ENCODE measurements at places on chromosomes 3 and 15. TPM values are rescaled to one million over a fixed set of nuclear protein-coding genes. Genes with fewer than 3 reads are reported as not detected.

DNA sequence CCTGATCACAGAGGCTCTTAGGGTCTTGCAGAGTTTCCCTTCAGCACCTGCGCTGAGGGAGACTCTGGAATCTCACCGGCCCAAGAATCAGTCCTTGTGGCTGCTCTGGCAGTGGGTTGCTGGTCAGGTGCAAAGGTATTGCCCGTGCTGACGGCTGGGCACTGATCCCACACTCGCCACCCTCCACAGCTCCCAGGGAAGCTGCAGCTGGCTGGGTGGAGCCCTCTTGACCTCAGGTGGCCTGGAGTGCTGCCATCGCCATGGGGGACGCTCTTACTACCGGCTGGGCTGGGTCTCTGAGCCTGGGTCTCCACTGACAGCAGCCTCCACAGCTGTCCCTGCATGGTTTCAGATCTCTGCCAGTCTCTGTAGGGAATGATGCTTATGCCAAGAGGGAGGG, 52.6 kb upstream of the EPHB3 start:
- no peak for DNase-seq

DNA sequence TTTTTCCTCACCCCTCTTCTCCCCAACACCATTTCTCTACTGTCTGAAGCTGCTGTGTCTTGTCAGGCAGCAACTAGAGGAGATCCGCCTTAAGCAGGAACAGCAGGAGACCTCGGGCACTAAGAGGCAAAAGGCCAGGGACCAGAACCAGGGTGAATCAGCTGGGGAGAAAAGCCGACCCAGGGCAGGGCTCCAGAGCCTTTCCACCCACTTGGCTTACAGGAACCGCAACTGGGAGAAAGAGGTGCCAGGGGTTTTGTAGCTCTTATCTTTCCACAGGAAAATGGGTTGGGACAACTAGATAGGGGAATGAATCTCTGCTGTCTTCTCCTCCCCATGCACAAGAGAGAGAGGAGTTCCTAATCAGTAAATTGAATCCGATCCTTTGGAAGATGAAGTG, 3.0 kb upstream of the NGRN start:
- DNase-seq, result no peak

DNA sequence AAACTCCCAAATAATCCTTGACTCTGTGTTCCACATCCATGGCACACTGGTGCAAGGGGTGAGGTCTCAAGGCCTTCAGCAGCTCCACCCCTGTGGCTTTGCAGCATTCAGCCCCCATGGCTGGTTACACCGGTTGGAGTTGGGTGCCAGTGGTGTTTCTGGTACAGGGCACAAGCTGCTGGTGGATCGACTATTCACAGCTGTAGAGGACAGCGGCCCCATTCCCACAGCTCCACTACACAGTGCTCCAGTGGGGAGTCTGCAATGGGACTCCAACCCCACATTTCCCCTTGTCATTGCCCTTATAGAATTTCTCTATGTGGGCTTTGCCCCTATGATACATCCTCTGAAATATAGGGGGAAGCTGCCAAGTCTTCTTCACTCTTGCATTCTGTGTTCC, 64.3 kb upstream of the SGO1 start:
- no peak for DNase-seq

DNA sequence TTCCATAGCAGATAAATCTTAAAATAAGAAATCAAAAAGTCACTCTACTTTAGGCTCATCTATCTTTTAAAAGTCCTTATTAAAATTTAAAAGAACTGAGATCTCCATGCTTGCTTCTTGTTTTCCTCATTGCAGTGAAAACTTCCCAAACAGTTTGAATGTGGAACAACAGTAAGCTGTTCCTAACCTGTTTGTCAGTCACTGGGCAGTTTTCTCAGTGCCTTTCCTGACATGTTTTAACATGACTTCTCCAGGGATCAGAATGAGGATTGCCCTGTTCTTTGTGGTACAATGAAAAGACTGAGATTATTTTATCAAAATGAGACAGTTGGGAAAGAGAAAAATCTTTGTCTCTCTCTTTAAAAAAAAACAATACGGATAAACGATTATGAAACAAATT, 774 bp downstream of the GPR87 start:
- no peak for DNase-seq

Gene MKRN3
- polyA plus RNA-seq, result 2.4 TPM

DNA sequence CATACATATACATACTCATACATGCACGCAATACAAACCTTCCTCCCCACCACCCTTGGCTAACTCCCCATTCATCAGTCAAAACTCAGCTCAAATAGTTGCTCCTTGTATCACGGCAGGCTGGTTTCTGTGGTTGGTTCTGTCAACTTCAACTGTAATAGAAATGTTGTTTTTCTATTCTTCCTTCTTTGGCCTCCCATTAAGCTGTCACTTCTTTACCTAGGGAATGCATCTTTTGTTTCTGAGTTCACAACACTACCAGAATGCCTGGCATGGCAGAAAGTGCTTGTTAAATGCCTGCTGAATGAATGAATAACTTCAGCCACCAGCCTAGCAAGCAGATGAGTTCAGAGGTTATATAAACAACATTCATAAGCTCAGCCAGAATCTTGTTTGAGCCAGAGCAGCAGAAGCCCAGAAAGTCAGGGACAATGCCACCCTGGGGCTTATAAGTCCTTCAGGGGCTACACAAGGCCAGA, 63.1 kb downstream of the B3GALNT1 start:
- DNase-seq, result no peak

DNA sequence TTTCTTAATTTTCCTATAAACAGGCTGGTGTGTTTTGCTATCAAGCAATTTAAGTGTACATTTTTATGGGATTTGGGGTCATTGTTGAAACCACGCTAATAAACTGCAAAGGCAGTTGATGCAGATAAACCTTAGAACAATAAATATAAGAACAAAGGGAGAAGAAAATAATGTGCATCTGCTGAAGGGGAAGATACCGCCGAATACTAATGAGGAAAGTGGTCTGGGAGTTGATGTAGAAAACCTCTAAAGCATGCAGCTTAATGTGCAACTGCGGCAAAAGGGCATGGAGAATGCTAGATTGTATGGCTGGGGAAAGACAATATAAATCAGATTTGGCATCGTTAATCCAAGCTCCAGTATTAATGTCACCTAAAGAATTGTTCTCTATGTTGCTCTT, 29.8 kb upstream of the CHL1 start:
- no peak for DNase-seq

DNA sequence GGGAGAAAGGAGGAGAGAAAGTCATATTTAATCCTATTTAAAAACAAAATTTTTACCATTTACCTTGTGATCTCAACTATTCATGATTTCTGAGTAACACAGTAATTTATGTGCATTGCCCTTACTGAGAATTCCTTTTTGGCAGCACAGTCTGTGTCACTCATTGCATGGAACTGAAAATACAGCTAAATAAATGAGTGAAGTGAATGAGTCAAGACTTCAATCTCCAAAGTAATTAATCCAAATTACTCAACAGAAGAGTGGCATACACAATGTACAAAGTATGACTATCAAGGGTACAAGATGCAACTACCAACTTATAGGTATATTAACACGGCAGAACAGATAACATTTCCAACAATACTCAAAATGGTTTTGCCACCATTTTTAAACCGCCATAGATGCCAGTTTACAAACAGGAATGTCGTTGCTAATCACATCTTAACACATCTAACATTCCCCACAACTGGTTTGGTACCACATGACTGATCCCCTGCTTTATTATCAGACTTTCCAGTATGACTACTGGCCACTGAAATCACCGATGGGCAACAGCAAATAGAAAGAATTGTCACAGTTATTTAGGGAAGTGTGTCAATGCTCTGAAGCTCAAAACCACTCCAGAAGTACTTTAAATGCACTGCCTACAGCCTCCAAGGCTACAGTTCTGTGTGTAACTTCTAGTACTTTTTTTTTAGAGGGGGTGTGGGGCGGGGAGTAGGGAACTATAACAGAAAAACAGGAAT, 410.4 kb downstream of the SHQ1 start:
- DNase-seq, result no peak

DNA sequence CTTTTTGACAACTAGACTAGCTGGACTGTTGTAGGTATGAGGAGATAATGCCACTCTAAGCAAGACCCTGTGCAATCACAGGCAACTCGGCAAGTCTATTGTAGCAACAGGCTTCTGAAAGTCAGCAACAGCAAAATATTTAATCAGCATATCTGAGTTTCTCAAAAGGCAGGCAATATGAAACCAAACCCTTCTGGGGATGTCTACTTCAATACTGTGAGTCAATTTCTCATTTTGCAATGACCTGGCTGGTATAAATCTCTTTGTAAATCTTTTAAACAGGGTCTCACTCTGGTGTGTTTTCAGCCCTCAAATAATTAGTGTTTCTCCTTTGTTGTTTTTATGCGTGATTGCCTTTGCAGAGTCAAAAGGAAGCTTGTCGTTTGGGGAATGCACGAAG, 1044.5 kb downstream of the NTRK3 start:
- DNase-seq, result no peak

DNA sequence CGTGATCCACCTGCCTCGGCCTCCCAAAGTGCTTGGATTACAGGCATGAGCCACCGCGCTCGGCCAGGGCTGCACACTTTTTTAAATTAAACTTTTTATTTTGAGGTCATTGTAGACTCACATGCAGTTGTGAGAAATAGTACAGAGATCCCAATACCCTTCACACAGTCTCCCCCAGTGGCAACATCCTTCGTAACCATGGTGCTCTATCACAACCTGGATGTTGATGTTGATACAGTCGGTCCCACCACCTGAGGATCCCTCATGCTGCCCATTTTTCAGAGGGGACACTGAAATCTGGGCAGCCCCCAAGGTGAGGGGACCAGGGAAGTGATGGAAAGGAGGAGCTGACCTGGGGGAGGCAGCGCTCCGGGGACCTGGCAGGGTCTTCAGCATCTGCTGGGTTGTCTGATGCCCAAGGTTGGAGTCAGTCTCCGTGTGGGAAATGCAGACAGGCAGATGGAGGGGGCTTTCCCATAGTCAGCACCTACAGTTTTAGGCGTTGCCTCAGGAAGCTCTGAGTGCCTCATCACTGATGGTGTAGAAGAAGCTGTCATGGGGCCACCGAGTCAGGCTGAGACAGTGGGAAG, 17.1 kb downstream of the FAH start:
- DNase-seq, result no peak

Gene CNTN4
- polyA plus RNA-seq, result 2.6 TPM

- no peak for DNase-seq
Observed at GRCh38 chr3:46293991-46294833, 52.0 kb downstream of the CCR3 start.

- no peak for DNase-seq
Observed at GRCh38 chr3:184683900-184684560, 27.8 kb downstream of the MAGEF1 start.

All from hindlimb muscle (tissue), 1 donor.